ENCODE measurements at places on chromosomes 7 and 10.

DNA sequence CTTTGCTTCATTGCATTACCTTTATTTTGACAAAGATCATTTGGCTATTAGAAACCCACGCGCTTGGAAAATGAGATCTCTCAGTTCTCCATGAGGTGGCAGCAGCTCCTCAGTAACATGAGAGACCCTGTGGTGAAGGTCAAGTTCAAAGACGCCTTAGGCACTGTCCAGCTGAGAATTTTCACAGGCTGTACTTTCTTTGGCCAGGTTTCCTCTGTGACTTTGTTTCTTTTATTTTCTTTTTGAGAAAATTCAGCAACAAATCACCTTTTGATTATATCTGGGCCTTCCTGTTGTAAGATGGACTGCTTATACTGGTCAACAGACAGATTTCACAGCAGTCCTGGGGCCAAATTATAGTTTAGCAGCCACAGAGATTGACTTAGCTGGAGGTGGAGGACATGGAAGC is 54.5 kb downstream of the RAB18 start:
- DNase-seq: no peak

GRCh38 chr10:84302223-84302622 is 26.2 kb upstream of the CCSER2 start:
- DNase-seq: no peak

GRCh38 chr10:17335065-17335464 is 107.0 kb downstream of the VIM start:
- DNase-seq: no peak

DNA sequence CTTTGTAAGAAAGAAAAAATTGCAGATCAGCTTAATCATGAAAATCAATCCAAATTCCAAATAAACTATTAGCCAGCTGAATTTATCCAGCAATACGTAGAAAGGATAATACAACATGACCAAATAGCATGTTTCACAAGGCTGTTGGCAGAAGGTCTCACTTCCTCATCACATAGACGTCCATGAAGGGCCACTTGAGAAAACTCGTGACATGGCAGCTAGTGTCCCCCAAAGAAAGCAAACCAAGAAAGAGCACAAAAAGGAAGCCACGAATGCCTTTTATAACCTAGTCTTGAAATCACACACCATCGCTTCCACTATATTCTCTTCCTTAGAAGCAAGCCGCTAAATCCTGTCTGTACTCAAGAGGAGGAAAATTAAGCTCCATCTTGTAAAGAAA is 105.6 kb upstream of the NRBF2 start:
- no peak for DNase-seq

- DNase-seq: no peak
Observed at GRCh38 chr10:16984242-16984641, 145.4 kb downstream of the CUBN start.

GRCh38 chr7:39088730-39089593 is 111.3 kb downstream of the POU6F2 start:
- no peak for DNase-seq

- no peak for DNase-seq
Observed at GRCh38 chr7:80089366-80089765, 45.3 kb upstream of the GNAI1 start.

- no peak for DNase-seq
Observed at GRCh38 chr7:91112902-91113341, 151.3 kb upstream of the FZD1 start.

GRCh38 chr7:78434281-78434680 is 635.7 kb downstream of the PHTF2 start:
- DNase-seq: no peak

DNA sequence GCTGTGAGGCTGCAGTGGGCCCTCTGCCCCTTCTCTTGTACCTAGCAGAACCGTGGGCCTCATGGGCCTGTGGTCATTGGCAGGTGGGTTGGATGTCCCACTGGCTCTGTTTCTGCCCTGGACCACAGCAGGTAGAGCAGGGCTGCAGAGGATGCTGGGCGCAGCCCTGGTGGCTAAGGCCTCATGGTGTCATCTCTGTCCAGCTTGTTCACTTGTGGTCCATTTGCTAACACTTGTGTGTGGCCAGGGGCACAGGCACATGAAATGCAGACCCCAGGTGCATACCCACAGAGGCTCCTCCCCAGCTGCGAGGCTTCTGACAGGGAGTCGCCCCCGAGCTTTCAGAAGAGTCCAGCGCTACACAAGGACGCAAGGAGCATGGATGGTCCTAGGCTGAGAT is 22.4 kb upstream of the TBRG4 start:
- no peak for DNase-seq

GRCh38 chr7:92375013-92375412 is 72.3 kb upstream of the GATAD1 start:
- DNase-seq: no peak

DNA sequence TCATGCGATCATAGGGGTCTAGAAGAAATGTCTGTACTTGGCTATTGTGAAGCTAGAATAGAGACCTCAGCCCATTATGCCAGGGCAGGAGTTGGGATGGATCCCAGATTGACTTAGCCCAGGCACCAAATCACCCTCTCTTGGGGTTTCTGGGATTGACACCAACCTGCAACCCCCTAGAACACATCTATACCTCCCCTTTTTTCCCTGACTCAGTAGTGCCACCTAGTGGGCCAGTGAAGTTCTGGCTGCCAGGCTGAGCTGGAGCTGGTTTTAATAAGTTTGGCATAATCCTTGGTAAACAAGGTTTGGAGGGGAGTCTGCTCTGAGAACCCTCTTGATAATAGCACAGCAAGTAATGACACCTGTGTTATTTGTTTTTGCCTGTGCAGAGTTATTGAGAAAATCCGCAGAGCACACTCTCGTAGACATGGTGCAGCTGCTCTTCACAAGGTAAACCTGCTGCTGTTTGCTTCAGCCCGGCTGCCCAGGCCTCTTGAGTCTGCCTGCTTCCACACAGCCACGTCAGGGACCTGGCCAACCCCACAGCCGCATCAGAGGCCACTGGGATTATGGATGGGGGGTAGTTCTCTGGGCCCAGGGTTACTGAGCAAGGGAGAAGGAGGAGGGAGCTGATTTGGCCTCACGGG is 43.3 kb upstream of the NFKB2 start:
- DNase-seq: no peak

DNA sequence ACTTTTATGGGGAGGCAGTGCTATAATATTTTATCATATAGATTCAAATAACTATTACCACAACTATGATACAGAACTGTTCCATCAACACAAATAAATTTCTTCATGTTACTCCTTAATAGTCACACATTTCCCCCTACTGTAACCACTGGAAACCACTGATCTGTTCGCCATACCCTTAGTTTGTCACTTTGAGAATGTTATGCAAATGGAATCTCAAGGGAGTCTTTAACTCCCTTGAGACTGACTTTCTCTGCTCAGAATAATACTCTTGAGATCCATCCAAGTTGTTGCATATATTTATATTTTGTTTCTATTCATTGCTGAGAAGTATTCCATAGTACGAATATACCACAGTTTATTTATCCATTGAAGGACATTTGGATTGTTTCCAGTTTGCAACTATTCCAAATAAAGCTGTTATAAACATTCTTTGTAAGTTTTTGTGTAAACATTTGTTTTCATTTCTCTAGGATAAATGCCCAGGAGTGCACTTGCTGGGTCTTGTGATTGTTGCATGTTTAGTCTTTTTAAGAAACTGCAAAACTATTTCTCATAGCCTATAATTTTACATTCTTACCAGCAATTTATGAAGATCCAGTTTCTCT is 19.7 kb upstream of the PON2 start:
- DNase-seq: no peak

GRCh38 chr10:69951658-69952057 is 101.0 kb upstream of the MACROH2A2 start:
- no peak for DNase-seq

- DNase-seq: no peak
Observed at GRCh38 chr7:17150018-17150417, 148.4 kb upstream of the AHR start.

GRCh38 chr7:14252458-14252857 is 263.0 kb upstream of the ETV1 start:
- DNase-seq: no peak

- no peak for DNase-seq
Observed at GRCh38 chr10:97759158-97759887, 12.5 kb downstream of the SFRP5 start.

DNA sequence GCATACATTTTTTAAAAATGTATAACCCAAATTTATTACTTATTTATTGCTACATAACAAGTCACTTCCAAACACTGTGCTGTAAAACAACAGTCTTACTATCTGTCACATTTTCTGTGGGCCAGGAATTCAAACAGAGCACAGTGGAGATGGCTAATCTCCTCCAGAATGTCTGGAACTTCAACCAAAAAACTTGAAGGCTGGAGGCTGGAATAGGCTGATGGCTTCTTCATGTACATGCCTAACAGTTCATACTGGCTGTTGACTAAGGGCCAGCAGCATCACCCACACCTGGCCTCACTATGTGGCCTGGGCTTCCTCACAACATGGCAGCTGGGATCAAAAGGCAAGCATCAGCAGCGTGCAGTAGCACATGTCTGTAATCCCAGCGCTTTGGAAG is 92.4 kb upstream of the KMT2E start:
- DNase-seq: no peak

- no peak for DNase-seq
Observed at GRCh38 chr7:116780966-116781365, 81.4 kb upstream of the CAPZA2 start.
